ENCODE measurements at places on chromosomes 12 and 14. TPM values are rescaled to one million over a fixed set of nuclear protein-coding genes. Genes with fewer than 3 reads are reported as not detected.

The TAS2R42 gene
- total RNA-seq, result not detected

DNA sequence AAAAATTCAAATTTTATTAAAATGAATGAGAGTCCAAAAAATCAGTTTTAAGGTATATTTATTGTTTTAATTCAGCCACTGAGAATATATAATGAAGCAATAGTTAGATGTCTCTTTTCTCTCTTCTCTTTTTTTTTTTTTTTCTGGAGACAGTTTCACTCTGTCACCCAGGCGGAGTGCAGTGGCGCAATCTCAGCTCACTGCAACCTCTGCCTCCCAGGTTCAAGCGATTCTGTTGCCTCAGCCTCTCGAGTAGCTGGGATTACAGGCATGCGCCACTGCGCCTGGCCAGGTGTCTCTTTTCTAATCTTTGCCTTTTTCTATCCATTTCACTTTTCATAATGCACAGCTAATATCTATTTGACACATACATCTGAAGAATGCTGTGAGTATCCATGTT, 307.1 kb upstream of the RGS6 start:
- DNase-seq, result no peak
- no peaks in the 10 kb centered on the region for H3K36me3 ChIP-seq
- no peaks in the 10 kb centered on the region for H3K4me1 ChIP-seq
- H3K27ac ChIP-seq, result no peak overlapping the region
- no peak overlapping the region for H3K4me3 ChIP-seq
- H3K27me3 ChIP-seq, result no peaks in the 10 kb centered on the region

GRCh38 chr14:75119056-75119455, 7.8 kb downstream of the NEK9 start:
- H3K36me3 ChIP-seq, result peaks cover 40% of the 10 kb centered on the region
- DNase-seq, result no peak
- H3K27me3 ChIP-seq, result no peaks in the 10 kb centered on the region
- no peaks in the 10 kb centered on the region for H3K4me1 ChIP-seq
- H3K4me3 ChIP-seq, result no peak overlapping the region
- H3K27ac ChIP-seq, result no peak overlapping the region

DNA sequence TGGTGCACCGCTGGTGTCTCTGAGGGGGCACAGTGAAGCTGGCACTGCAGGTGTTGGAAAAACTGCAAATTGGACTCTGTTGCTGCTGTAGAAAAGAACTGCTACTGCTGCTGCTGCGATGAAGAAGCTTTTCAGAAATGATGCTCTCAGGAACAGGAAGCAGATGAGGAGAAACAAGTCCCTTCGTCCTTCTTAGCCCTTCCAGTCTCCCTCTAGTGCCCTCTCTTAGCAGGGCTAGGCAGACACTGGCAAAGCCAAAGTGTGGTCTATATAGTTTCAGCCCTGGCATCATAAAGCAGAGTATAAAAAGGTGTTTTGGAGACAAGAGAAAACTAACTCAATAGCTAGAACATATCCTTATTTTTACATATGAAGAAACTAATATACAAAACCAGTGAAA, 174.5 kb downstream of the MYRFL start:
- H3K4me3 ChIP-seq, result no peak overlapping the region
- no peaks in the 10 kb centered on the region for H3K36me3 ChIP-seq
- DNase-seq, result no peak
- H3K4me1 ChIP-seq, result no peaks in the 10 kb centered on the region

All from lung (tissue), 17 donors.